ENCODE measurements at places on chromosomes 1 and 21.
A peak's percentile ranks its signal among the peaks of the same experiment; 100 is the strongest.

DNA sequence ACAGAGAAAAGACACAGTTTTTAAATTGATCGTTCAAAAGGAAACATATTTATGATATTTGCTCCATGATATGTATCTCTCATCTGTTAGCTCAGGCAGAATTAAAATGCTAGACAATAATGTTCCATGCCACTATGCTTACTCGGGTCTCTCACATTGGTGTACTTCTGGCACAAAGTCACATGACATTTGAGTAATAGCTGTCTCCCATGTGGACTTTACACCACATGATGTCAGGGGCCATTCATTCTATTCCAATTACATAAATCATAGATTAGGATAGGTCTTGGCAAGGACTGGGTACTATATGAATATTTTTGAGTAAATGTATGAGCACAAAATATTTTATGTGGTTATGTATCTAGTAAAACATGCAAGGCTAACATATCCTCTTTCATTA is 648.4 kb downstream of the PLA2G4A start:
- no peak for DNase-seq

DNA sequence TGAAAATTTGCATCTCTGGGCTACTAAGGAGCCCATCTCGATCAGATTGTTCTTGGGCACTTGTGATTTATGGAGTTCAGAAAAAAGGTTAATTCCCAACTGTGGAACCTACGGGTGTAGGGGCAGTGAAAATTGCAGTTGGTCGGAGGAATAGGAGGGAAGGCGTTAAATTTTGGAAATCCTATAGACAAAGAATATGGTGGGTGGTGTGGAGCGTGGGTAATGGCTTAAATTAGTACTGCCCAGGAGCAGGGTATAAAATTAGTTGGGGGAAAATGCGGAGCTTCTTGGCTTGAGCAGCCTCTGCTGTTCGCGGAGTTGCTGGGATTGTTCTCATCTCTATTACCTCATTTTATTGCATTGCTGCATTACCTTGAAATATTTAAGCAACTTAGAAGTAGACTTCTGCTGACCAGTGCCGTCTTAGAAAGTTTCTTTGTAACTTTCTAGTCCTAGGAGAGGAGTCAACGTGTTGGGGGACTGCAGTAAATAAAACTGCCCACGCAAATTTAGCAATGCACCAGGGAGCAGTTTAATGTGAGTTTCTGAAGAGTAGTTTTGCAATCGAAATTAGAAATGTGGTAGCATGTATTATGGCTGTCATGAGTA is 514 bp downstream of the S1PR1 start:
- DNase-seq = peak; percentile 33

GRCh38 chr1:46543761-46544560 is 7.5 kb downstream of the KNCN start:
- DNase-seq = no peak

- DNase-seq = no peak
Measured at GRCh38 chr1:209885403-209886218, 52.4 kb upstream of the SYT14 start.

- no peak for DNase-seq
Measured at GRCh38 chr1:107548276-107548675, 407.4 kb downstream of the NTNG1 start.

DNA sequence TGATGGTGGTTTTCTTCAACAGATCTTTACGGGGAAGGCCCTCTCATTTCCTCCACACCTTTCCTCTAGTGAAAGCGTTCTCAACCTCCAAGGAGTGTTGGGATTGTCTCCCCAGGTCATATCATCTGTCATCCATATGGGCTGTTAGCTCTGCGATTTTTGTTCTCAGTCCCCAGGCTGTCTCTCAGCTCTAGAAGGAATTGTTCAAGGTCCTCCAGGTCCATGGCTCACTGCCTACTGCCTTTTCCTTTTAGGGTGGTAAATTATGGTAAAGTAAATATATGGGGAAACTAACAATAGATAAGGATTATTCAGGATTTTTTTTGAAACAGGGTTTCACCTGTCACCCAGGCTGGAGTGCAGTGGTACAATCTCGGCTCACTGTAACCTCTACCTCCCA is 37.6 kb downstream of the ELF3 start:
- DNase-seq = no peak
